NCI-H2171 (cell line): ENCODE measurements at places on chromosomes 2 and 18.

GRCh38 chr2:37396890-37397565 lies 52.6 kb downstream of the QPCT start:
- DNase-seq, result no peak

- DNase-seq, result no peak
Observed at GRCh38 chr2:143717536-143718168, 588.4 kb downstream of the ARHGAP15 start.

GRCh38 chr2:28234807-28235206 lies 157.9 kb upstream of the FOSL2 start:
- DNase-seq, result no peak

GRCh38 chr2:74181739-74182138 lies 3.1 kb upstream of the MOB1A start:
- peak; percentile 83 for DNase-seq

- DNase-seq, result peak; percentile 18
Observed at GRCh38 chr2:159609811-159610549, 6.4 kb downstream of the BAZ2B start.

DNA sequence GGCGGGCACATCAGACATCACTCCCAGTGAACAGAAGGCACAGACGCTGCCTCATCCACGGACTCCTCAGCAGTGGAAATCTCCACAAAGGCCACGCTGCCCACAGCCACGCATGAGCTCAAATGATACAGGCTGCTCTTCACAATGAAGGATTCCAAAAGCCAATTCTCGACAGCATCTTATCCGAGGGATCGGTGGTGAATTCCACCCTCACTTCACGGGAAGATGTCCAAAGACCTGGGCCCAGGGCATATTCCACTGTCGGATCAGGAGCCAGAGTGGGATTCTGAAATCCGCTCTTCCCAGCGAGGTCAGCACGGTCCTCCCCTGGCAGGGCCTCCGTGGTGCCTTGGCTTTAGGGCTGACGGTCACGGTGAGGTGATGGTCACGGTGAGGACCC lies 55.8 kb downstream of the EIPR1 start:
- no peak for DNase-seq

- peak; percentile 8 for DNase-seq
Observed at GRCh38 chr18:34977838-34978532, 63.2 kb upstream of the MAPRE2 start.

GRCh38 chr2:128377071-128377910 lies 58.6 kb upstream of the HS6ST1 start:
- no peak for DNase-seq

DNA sequence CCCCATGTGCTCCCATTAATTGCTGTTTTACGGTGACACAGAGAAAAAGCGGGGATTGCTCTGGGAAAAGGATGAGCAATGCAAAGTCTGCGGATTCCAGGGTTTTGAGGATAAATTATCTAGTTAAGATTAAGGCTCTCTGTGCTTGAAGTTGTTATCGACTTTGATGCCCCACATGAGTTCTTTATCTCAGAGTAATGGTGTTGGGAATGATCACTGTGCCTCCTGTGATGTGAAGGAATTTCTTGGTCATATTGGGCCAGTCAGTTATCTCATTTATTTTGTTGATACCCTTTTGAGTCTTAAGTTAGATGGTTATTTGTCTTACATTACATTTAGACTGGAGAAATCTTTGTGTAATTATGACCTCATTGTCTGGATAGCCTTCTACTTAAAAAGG lies 184.6 kb upstream of the MEX3C start:
- DNase-seq, result no peak

GRCh38 chr18:47932603-47933002 lies 2.1 kb upstream of the SMAD2 start:
- no peak for DNase-seq

DNA sequence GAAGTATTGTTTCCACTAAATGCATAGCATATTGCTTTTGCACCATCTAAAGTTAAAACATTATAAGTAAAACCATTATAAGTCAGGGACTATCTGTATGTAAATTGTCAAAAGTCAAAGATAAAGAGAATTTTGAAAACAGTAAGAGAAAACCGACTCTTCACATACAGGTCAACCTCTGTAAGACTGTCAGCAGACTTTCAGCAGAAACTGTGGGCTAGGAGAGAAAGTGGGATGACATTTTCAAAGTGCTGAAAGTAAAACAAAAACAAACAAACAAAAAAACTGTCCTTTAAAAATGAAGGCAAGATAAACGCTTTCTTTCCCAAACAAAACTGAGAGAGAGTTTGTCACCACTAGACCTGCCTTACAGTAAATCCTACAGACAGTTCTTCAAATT lies 122.9 kb upstream of the ID2 start:
- DNase-seq, result no peak
